ENCODE measurements at places on chromosomes 7 and 10.

DNA sequence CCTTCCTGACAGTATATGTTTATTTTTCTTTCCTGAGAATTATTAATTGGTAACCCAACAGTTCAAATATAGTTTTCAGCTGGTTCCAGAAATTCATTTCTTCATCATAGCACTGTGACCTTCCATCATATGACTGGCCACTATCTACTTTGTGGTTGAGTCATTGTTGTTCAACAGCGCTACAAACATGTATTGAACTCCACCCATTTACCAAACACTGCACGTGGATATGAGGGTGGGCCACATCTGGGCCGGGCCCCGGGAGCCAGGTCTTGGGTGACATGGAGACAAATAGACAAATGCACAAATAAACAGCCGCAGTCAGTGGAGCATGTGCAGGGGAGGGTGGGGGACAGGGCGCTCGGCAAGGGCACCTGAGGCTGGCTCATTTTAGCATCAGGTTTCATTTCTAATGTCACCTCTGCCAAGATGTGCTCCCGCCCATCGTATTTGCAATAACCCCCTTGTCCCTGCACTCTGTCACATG is 24.0 kb upstream of the EEPD1 start:
- no peak for DNase-seq

DNA sequence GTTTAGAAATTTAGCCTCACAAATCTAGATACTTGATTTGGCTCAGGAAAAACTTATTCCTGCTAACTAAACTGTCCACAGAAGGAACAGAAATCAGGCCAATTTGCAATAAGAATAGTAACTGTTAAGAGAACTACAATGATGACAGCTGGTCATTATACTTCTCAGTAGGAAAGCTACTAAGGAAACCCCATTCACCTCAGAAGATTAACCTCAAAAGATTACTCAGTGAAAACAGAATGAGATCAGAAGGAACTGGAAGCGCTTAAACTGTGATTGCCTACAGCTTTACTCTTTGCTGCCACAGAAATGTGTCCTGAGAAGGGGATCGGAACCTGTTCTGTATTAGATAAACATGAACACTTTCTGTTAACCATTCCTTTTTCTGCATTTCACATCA is 24.3 kb upstream of the DNAJB12 start:
- no peak for DNase-seq

GRCh38 chr10:61125560-61126170 is 181.7 kb upstream of the RHOBTB1 start:
- DNase-seq, result no peak

- DNase-seq, result no peak
Observed at GRCh38 chr10:58638388-58638787, 125.7 kb downstream of the BICC1 start.

GRCh38 chr10:70354556-70354955 is 27.9 kb downstream of the LRRC20 start:
- no peak for DNase-seq

DNA sequence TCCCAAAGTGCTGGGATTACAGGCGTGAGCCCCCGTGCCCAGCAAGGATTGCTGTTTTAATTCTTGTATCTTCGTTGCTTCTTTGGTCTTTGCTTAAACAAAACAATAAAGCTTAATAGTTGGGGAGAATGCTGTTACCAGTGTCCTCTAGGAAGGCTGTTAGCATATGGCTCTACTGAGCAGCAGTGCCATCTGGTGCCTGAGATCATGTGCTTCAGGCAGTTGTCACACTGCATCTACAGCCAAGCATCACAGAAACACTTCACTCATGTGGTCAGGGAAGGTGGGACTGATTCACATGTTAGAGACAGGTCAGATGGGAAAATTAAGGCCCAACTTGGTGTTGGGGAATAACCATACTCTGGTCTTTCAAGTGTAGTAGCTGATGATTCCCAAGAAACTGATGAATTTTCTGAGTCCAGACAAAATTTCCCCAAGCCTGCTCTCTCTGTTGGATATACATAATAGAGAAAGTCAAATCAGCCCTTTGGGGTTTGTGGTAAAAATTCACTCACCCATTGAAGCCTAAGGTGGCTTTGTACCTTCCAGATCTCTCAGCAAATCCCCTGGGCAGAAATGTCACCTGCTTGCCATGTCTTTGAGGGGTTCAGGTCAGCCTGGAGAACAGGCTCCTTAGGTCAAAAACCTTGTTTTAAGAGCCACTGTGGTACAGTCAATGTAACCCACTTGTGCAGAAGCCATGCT is 28.4 kb downstream of the UBE2D4 start:
- no peak for DNase-seq

- DNase-seq, result no peak
Observed at GRCh38 chr7:120733143-120733542, 124.8 kb downstream of the TSPAN12 start.

- DNase-seq, result no peak
Observed at GRCh38 chr7:138092486-138093028, 16.3 kb downstream of the AKR1D1 start.

- no peak for DNase-seq
Observed at GRCh38 chr10:103692436-103692951, 162.9 kb downstream of the SH3PXD2A start.

GRCh38 chr10:123421461-123421860 is 244.7 kb upstream of the GPR26 start:
- DNase-seq, result no peak

DNA sequence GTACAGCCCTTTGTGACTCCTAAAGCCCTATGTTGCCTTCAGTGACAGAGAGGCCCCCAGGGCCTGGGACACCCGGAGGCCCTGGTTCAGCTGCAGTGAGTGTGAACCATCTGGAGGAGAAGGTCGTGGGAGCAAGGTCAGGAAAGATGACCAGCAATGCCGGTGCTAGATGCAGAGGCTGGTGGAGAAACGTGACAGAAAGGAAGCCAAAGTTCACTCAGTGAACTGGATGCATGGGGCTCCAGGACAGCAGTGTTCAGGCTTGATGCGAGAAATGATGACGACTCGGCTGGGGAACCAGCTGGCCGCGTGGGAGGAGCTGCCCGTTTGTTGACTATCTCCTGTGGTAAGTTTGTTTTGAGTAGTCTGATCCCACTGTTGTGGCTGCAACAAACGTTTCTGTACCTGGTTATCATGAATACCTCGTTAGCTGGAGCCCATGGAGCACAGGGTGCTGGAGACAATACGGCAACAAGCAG is 54.1 kb upstream of the MKRN1 start:
- no peak for DNase-seq

- no peak for DNase-seq
Observed at GRCh38 chr7:36312064-36312914, 77.4 kb upstream of the ANLN start.

DNA sequence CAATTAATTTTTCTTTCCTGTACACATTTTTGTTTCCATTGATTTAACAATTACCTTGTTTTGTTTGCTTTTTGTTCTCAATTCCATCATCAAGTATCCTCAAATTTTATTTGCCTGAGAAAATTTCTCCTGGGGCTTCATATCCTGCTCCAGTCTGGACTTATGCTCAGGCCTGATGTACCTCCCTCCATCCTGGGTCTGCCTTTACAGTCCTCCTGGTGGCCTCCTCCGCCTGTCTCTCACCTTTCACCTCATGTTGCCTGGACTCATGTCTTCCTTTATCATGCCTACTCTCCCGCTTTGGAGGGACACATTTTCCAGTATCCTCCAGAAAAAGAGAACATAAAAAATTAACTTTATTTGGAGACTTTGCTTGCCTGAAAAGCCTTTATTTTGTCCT is 12.1 kb upstream of the TAS2R60 start:
- no peak for DNase-seq

DNA sequence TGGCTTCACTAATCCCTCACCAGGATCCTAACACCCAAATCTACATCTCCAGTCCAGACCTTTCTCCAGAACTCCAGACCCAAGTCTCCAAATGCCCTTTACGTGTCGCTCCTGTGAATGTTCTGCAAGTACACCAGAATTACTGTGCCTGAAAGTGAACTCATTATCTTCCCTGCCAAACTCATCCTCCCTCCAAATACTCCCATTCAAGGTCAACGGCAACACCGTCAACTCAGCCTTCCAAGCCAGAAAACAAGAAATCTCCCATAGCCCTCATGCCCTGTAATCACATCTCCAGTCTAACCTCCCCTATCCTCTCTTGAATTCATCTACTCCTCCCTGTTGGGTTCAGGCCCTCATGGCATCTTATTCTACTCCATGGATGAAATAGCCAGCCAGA is 12.3 kb downstream of the CREB3L2 start:
- no peak for DNase-seq

DNA sequence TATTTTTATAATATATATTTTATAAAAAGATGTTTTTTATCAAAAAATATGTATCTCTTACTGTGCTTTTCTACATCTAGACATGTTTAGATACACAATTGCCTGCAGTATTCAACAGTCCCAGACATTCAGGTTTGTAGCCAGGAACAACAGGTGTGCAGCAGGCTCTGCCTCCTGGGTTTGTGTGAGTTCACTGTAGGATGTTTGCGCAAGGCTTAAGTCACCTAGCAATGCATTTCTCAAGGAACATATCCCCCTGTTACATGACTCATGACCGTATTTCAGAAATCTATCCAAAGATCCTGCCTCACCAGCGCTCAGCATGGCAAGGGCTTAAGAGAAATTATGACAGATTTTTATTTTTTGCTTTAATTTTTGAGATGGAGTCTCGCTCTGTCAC is 41.5 kb downstream of the PITRM1 start:
- no peak for DNase-seq

DNA sequence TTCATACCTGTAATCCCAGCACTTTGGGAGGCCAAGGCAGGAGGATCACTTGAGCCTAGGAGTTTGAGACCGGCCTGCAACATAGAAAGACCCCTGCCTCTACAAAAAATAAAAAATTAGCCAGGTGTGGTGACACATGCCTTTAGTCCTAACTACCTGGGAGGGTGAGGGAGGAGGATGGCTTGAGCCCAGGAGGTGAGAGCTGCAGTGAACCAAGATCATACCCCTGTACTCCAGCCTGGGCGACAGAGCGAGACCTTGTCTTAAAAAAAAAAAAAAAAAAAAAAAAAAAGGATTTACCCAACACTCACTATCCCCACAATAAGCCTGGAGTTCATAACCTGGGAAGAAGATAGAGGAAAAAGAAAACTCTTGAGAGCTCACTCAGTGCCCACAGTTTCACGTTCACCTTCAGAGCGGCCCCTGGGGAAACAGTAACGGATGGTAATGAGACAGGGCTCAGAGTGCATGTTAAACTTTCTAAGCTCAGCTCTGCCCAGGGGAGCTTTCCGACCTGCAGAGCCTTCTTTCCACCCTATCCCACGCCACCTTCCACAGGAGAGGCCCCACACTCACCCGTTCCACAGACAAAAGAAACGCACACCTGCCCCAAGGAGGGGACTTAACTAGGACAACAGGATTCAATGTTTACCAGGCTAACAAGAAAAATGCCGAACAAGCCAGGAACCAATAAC is 259.8 kb upstream of the KLF14 start:
- DNase-seq, result no peak
